ENCODE measurements at places on chromosomes 5 and 9.
A peak's percentile ranks its signal among the peaks of the same experiment; 100 is the strongest.

DNA sequence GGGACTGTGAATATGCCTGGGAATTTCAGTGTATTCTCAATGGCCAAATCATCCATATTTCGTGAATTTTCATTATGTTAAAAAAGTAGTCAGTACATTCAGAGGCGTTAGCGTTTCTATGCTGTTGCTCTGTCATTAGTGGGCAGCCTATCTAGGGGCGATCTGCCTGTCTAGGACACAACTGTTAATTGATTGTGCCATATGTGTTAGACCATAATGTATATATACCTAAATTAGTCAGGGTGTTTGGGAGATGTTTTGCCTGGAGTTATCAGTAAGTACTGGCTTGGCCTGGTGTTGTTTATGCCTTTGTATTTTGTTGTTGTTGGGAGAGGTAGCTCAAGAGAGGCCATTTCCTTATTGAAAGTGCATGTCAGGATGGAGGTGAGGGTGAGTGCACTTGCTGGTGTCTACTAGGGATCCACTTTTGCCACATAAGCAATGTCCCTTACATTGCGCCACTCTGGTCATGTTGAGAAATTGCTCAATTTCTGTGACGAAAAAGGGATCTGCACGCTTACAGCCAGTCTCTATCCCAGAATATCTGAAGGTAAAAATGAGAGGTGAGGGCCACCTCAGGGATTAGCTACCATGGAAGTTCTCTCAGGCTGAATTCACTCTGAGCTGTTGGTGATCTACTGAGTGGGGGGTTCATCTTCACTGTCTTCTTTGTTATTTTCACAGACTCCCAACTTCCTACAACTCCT, 123.3 kb downstream of the ST8SIA4 start:
- no peak for DNase-seq

DNA sequence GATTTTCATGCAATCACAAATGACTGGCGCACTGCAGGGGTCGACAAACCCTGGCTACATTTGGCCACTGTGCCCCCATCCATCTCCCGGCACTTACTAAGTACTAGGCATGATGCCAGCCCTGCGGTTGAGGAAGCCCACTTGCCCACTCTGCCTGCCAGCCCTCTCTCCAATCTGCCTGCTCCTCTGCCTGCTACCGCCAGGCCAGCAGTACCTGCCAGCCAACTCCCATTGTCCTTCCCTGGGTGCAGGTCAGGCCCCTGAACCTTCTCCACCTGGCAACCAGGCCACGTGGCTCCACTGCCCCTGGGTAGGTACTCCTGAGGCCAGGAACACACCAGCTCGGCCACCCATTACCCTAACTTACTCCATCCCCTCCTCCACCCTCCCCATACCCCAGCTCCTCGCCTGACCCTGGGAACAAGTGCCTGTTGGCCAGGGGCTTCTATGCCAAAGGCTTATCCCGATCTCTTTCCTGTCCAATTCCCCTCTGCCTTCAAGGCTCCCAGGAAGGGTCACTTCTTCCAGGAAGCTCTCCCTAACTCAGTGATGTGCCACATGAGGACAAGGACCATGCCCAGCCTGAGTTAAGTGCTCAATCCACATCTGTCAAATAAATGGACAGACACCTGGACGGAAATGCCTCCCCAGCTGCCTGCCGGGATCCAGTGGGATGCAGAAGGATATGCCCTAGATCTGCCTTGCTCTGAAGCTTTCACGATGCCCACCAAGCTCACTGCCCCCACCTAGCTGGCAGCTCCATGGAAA, 6.6 kb downstream of the EEIG1 start:
- no peak for DNase-seq

- no peak for DNase-seq
Measured at GRCh38 chr9:110303133-110303532, 34.5 kb downstream of the TXNDC8 start.

- no peak for DNase-seq
Measured at GRCh38 chr5:98570010-98570409, 203.5 kb upstream of the RGMB start.

DNA sequence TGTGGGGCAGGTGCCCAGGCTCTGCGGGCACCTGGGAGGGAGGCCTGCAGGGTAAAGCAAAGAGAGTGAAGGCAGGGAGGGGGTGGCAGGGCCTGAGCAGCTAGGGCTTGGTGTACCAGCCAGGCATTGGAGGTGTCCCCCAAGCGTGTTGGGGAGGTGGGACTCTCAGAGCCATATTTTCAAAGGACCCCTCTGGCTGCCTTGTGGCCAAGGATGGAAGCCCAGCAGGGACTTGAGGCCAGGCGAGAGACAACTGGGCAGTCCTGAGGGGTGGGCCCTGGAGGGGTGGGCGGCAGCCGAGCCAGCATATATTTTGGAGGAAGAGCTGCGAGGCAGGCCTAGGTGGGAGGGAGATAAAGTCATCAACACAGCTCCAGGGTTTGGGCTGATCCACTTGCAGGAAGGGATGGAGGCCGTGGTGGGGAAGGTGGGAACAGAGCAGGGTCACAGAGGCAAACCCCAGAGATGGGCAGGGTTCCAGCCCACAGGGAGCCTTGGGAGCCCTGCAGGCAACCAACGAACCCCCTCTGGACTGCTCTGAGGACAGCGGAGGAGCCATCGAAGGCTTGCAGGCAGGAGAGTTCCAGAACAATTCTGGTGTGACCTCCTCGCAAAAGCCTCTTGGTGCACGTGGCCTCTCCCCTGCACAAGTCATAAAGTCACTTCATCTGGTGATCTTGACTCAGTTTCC, 35.7 kb downstream of the DUSP1 start:
- DNase-seq, result no peak

- DNase-seq, result peak; percentile 83
Measured at GRCh38 chr5:65722575-65723403, 784 bp downstream of the NLN start.

GRCh38 chr5:157148734-157149615, 6.3 kb upstream of the MED7 start:
- peak; percentile 73 for DNase-seq

GRCh38 chr5:172959824-172960799, 888 bp downstream of the RPL26L1 start:
- DNase-seq, result no peak

- DNase-seq, result no peak
Measured at GRCh38 chr9:113711251-113711650, 164.9 kb upstream of the ZNF618 start.

DNA sequence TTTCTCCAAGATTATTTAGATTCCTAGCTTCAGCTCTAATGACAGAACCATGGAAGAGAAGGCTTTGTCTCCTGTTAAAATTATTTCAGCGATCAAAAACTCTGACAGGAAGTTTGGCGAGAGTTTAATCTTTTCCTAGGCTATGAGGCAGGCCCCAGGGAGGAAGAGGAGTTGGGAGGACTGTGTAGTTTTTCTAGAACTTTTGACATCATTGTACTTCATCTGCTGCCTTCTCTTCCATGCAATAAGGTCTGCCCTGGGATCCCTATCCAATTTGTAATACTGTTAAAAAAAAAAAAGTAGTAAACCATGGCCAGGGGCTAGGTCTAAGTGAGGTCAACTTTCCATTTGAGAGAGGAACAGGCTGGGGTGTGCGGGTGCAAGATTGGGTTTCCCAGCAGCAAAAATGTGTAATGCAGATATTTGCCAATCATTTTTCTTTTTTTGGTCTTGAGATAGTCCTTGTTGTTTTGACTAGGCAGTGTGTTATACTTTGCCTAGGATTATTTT, 261.9 kb upstream of the ANKH start:
- DNase-seq, result no peak

DNA sequence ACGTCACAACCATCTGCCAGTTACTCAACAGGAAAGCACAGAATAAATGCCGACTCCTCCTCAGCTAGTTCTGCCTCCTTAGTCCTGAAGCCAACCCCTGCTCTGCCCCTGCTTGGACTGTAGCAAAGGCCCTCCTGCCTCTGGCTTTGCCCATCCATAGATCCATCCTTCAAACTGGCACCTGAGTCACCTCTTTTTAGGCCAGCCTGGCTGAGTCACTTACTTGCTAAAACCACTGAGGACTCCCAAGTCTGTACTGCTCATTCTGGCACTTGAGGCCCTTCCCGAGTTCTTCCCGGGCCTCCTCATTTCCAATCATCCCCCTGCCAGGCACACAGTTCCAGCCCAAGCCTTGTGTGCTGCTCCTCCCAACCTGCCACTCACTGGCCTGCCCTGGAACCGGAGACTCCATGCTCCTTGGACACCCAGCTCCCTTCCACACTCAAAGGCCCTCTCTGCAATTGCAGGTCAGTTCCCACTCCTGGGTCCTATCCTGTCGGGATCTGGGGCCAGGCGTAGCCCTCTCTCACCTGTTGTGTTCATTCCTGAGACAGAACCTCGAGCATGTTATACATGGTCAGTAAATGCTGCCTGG, 220.1 kb downstream of the DAB2IP start:
- no peak for DNase-seq

DNA sequence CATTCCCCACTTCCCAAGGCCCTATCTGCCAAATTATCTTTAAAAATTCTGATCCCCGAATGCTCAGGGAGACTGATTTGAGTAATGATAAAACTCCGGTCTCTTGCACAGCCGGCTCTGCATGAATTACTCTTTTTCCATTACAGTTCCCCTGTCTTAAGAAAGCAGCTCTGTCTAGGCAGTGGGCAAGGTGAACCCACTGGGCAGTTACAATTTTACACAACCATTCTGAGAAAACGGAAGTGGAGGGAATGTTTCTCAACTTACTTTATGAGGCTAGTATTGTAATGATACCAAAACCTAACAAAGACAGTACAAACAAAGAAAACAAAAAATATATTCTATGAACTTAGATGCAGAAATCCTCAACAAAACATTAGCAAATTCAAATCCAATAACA, 100.0 kb downstream of the MCTP1 start:
- no peak for DNase-seq

DNA sequence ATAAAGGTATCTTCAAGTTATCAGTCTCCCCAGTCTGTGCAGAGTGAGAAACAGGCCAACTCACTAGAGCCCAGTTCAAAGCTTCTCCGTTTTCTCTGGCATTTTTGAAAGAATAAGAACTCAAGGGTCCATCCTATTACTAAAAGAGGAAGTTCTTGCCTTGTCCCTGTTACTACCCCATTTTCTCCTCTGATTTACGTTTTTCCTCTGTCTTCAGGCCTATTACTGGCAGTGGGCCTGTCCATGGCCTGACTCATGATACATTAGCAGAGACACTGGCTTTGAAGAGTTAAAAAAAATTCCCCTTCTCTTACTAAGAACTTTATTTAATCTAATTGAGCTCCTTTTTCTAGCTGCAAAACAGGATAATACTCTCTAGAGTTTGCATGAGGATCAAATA, 624.0 kb upstream of the KLF4 start:
- DNase-seq, result no peak

DNA sequence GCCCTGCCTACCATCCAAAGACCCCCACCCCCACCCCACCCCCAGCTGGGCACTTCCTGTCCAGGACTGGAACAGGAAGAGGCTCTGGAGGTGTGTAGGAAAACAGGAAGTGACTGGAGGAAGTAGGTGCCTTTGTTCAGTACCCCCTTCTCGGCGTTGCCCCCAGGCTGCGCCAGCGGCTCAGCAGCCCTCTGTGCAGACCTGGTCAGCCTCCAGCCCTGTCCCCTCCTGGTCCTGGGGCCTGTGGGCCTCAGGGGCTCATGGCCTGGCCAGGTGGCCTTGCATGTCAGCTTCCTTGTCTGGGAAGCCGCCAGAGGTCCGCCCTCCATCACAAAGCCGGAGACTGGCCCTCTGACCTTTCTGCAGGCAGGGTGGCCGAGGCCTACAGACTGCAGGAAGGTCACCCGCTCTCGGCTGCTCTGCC, 26.0 kb downstream of the FLT4 start:
- DNase-seq, result no peak

- DNase-seq, result no peak
Measured at GRCh38 chr5:129118405-129118804, 23.9 kb downstream of the ISOC1 start.

DNA sequence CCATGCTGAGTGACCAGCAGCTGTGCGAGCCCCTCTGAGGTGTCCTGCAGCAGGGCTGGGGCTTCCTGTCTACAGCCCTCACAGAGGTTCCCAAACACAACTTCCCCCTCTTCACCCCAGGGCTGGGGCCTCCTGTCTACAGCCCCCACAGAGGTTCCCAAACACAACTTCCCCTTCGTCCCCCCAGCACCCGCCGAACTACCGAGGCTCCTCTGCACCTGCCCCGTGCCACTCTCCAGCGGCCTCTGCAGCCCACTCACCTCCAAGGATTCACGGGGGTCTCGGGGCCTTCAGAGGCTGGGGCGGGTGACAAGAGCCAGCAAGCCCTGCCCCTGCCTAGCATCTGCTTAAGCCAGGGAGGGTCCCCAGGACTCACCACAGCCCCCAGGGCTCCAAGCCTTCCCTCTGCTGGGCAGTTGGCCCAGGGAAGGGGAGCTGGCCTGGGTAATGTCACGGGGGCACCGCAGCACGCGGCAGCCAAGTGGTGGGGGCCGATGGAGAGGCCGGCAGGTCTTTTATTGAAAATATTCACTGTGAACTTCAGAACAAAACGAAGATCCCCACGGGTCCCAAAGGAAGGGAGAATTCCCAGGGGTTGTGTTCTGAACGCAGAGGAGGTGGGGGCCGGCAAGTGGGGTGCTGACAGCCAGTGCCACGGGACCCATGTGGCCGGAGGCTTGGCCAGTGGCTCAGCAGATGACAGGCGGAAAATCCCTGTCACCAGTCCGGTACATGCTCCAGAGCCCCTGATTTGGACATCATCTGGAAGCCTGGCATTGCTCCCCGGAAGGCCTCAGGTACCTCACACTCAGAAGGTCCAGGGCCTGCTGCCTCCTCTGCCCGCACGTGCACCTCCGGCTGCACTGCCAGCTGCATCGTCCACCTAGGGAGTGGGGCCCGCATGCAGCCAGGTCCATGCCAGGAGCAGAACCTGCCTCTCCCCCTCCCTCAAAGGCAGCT, 125.3 kb downstream of the ADAMTS2 start:
- no peak for DNase-seq

DNA sequence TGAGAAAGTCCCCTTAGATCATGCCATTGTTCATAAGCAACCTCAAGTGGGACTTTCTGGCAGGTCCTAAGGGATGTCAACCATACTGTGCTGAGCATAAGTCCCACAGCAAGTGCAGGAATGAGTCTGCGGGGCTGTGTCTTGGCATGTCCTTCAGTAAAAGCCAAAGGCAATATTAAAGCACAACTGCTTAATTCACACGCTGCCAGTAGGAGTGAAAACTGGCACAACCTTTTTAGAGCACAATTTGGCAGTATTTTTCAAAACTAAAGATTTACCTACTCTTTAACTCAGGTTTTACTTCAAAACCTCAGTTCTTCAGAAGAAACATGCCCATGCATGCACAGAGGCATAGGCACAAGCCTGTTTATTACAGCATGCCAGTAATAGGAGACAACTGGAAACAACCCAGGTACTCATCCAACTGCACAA, 24.4 kb upstream of the SMAD5 start:
- no peak for DNase-seq

DNA sequence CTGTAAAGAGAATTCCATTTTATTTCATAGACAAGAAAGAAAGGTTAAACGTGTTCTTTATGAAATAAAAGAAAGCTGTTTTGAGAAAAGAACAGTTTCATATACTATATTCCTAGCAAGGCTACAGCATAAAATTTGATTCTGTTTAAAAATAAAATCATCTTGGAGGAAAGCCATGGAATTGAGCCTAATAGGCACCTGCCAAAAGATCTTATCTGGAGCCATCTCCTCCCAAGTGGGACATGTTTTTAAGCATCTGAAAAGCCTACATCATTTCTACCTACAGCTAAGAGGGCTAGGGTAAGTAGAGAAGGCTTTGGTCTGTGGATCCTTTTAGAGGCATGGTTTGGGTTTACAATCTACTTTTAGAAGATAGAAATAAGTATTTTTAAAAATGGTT, 89.3 kb downstream of the GAS1 start:
- no peak for DNase-seq

- DNase-seq, result no peak
Measured at GRCh38 chr5:169158764-169159163, 142.2 kb downstream of the SLIT3 start.
